ENCODE measurements at places on chromosomes 6 and 20. TPM values are rescaled to one million over a fixed set of nuclear protein-coding genes. Genes with fewer than 3 reads are reported as not detected.

Gene AIF1
- polyA plus RNA-seq = 1.6 TPM

Gene GUCA1A
- 0.75 TPM for polyA plus RNA-seq

Gene MOG
- 2.9 TPM for polyA plus RNA-seq

Gene PTCRA
- not detected for polyA plus RNA-seq
